Skeletal muscle cell (primary cell): ENCODE measurements at places on chromosomes 7 and 10.

GRCh38 chr10:49446031-49446430, 50.1 kb upstream of the DRGX start:
- peak; percentile 8 for DNase-seq

DNA sequence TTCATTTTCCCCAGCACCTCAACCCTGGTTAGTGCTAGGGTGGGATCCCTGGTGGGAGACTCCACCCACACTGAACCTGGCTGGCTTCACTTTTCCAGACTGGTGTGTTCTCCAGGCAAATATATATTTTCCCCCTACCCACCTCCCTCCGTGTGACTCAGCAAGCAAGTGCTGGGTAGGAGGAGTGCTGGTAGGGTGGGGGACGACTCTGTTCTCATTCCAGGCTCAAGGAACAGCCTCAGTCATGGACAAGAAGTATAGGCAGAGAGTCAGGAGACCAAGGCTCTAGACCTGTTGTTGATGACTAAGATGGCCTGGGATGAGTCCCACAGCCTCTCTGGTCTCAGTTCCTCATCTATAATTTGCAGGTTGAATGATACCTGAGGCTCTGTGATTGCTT, 328.1 kb downstream of the KCNMA1 start:
- DNase-seq, result no peak

GRCh38 chr7:55172881-55173609, 154.2 kb downstream of the EGFR start:
- DNase-seq, result no peak

- no peak for DNase-seq
Observed at GRCh38 chr7:68547799-68548198, 1050.5 kb upstream of the AUTS2 start.

DNA sequence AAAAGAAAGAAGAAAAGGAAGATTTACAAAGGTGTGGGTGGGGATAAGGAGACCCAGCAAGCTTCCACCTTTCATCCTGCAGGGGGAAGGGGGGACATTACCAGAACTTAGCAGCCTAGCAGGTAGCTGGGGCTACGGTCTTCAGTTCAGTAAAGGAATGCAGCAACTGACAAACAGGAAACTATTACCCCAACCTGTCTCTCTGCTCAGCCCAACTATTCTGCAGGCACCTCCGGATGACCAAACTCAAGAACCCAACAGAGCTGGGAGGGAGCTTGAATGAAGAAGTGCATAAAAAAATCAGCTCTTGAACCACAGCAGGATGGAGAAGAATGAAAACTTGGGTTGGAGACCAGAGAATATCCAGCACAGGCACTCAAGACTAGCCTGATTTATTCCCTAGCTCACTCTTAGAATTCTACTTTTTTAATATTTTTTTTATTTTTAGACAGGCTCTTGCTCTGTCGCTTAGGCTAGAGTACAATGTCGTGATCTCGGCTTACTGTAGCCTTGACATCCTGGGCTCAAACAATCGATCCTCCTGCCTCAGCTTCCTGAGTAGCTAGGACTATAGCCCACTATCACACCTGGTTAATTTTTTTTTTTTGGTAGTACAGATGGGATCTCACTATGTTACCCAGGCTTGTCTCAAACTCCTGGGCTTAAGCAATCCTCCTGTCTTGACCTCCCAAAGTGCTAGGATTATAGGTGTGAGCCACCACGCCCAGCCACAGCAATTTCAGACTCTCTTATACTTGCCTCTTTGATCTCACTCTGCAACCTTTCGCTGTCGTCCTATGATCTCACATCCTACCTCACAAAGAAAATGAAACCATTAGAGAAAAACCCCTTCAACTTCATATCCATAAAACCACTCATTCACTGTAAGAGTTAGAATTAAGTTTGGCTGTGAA, 18.5 kb upstream of the C10orf67 start:
- no peak for DNase-seq

GRCh38 chr10:68171539-68172080, 60.3 kb downstream of the ATOH7 start:
- DNase-seq, result no peak

DNA sequence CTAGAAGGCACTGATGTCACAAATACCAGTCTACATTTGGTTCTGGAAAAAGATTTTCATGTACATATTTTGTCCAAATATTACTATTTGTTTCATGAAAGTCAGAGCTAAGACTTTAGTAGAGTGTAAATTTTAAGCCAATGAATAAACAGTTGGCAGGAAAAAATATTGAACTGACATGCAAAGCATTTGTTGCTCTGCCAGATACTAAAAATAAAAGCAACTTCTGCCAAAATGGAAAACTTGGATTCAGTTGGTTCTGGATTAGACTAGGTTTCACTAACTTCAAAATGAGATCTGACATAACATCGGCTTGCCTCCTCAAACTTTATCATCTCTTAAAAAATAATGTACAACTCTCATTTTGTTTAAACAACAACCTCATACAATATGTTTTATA, 34.9 kb downstream of the FAM204A start:
- no peak for DNase-seq

- no peak for DNase-seq
Observed at GRCh38 chr7:17054206-17054605, 172.4 kb upstream of the AGR3 start.

GRCh38 chr7:29322023-29322712, 127.6 kb downstream of the CHN2 start:
- DNase-seq, result no peak
